ENCODE measurements at places on chromosomes 7 and 10.

DNA sequence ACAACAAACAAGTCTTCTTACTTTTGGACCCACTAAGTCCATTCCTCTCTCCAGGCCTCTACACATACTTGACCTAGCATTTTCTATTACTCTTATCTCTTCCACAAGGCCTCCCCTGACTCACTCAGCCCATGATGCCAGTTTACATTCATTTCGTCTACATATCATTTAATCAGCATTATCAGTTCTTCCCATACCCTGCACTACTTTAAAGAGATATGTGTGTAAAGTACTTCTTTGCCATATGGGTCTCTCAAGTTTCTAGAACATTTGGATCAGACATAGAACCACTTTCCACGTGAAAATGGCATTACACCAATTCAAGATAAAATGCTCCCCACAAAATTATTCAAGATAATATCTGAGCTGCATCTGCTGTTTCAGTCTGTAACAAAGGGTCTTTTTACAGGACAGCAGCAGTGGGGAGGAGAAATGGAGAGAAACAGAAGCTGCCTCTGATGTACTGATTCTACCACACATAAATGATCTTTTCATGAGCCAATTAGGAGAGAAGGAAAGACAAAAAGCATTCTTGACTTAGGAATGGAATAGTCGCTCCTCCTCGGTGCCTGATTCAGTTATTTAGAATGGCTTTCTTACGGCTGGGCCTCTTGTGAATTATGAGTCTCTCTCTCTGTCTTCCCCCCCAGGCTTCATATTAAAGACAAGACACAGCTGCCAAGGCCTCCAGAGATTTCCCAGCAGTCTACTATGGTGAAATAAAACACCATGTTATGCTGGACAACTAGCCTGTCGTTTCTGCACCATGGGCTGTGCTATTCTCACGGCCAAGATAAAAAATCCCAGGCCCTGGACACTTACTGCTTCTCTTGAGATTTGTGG lies 46.9 kb upstream of the SEPTIN7 start:
- no peaks in the 10 kb centered on the region for H3K4me1 ChIP-seq
- no peaks in the 10 kb centered on the region for H3K27me3 ChIP-seq
- no peak for DNase-seq
- no peak overlapping the region for H3K27ac ChIP-seq
- no peak overlapping the region for H3K4me3 ChIP-seq

DNA sequence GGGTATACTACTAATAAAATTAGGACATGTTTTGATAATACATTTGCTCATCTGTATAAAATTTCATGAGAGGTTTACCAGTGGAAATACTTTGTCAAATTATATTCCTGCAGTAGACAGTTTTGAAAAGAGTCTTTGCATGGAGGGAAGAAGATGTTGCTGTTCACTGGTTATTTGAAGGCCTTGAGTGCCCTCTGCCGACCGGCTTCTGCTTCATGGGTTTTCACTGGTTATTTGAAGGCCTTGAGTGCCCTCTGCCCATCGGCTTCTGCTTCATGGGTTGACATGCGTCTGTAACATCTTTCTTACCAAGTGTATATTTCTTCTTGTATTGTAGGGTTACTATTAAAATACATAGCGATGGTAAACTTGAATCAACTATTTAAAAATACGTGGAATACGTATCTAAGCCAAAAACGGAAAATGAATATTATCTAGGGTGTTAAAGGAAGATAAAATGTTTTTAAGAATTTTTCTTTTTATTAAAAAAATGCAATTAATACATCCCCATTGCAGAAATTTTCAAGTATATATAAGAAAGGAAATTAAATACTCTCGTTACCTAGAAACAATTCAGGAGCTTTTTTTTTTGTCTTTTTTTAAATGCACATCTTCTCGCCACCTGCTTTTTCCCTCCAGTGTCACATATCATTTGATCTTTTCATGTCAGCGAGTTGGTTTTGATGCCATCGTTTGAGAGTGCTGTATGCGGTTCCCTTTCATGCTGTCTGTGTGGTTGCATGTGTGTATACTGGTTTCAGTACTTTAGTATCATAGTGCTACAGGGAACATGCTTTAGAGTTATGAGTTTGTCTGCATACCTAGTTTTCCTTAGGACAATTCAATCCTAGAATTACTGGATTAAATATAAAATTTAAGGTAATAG lies 73.4 kb downstream of the SHH start:
- H3K4me3 ChIP-seq: no peak overlapping the region
- H3K4me1 ChIP-seq: no peaks in the 10 kb centered on the region
- peaks cover 59% of the 10 kb centered on the region for H3K36me3 ChIP-seq

DNA sequence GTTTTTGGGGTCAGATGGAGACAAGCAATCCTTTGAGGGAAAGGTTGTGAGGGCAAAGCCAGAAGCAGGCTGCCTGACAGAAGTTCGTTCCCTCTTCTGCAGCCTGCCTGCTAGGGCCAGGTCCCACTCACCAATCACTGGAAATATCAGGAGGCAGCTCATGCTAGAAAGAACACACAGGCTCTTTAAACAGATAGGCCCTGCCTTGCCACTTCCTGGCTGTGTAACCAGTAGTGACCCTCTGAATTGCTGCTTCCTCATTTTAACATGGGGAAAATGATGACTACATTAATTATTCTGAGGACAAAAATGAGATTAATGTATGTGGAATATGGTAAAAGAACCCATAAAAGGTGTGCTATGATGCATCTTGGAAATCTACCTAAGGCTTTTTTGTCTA lies 50.5 kb upstream of the MRLN start:
- no peak for DNase-seq
- no peaks in the 10 kb centered on the region for H3K27me3 ChIP-seq
- H3K27ac ChIP-seq: peak overlapping the region; percentile 23
- no peak overlapping the region for H3K4me3 ChIP-seq
- peaks cover 16% of the 10 kb centered on the region for H3K4me1 ChIP-seq

DNA sequence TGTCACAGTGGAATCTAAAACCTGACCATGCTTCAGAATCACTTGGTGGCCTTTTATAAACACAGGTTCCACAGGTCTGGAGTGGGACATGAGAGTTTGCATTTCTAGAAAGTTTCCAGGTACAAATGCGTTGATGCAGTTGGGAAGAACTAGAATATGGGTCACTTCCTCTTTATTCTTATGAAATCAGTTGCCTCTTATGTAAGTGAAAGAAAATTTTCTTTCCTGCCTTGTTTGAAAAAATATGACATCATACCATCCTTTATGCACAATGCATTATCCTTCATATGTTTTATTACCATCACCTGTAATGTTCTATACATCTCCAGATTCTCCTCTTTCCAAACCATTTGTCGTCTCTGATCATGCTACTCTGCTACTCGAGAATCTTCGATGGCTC lies 44.0 kb downstream of the PLXNA4 start:
- no peak overlapping the region for H3K27ac ChIP-seq
- H3K4me1 ChIP-seq: no peaks in the 10 kb centered on the region
- peaks cover 4% of the 10 kb centered on the region for H3K36me3 ChIP-seq
- no peak overlapping the region for H3K4me3 ChIP-seq

DNA sequence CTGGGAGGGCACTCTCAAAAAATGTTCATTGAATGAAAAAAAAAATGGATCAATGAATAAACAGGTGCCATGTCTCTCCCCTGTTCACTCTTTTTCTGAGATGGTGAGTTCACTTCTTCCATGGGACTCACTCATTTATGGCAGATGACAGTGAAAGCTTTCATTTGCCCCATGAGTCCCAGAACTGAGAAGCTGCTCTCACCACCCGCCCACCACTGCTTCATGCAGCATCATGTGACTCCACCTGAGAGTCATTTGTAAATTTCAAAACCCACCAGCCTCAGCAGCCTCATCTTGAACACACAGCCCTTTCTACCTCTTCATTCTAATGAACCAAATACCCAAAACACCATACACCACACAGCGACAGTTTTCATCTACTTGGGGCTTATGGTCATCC lies 64.9 kb downstream of the SCRN1 start:
- H3K4me3 ChIP-seq: no peak overlapping the region
- no peaks in the 10 kb centered on the region for H3K4me1 ChIP-seq
- H3K36me3 ChIP-seq: peaks cover 50% of the 10 kb centered on the region
- no peaks in the 10 kb centered on the region for H3K27me3 ChIP-seq
- no peak for DNase-seq

GRCh38 chr10:98170249-98171117 lies 36.0 kb downstream of the R3HCC1L start:
- DNase-seq: no peak
- H3K27me3 ChIP-seq: no peaks in the 10 kb centered on the region
- no peak overlapping the region for H3K27ac ChIP-seq

GRCh38 chr10:9621216-9621615 lies 1396.5 kb upstream of the CELF2 start:
- no peaks in the 10 kb centered on the region for H3K27me3 ChIP-seq
- no peak for DNase-seq
- no peak overlapping the region for H3K27ac ChIP-seq
- H3K4me1 ChIP-seq: no peaks in the 10 kb centered on the region

DNA sequence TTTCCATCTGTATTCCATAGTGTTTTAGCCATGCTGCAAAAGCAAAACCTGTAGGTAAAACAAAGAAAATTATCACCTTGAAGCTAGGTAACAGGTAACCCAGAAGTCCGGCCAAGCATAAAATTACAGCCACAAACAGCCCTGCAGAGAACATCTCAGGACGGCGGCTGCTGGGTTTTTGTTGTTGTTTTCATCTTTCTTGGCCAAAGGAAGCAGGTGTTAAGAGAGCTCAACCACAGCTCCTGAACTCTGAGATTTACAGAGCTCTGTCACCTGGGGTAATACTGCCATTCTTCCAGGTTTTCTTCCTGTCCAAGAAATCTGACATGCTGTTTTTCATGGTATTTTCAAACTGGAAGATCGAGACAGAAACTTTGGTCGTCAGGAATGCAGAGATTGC lies 847 bp upstream of the SCIN start:
- H3K4me3 ChIP-seq: peak overlapping the region; percentile 51
- peaks cover 8% of the 10 kb centered on the region for H3K4me1 ChIP-seq
- H3K36me3 ChIP-seq: no peaks in the 10 kb centered on the region
- H3K27me3 ChIP-seq: no peaks in the 10 kb centered on the region

DNA sequence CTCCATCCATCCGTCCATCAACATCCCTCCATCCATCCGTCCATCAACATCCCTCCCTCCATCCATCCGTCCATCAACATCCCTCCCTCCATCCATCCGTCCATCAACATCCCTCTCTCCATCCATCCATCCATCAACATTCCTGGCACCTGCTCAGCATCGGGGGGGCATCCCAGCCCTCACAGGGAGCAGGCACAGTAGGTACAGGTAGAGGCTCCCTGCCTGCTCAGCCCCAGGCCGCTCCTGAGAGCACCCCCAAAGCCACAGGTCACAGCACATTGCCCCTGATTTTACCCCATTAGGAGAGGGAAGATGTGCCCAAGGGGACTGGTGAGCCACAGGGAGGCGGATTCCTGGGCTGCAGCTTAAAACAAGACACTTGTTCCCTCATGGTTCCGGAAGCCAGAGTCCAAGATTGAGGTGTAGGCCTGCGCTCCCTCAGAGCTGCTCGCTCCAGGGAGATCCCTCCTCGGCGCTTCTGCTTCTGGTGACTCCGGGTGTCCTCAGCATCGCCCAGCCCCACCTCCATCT lies 21.1 kb upstream of the CFAP46 start:
- H3K4me1 ChIP-seq: peaks cover 2% of the 10 kb centered on the region
- no peak overlapping the region for H3K4me3 ChIP-seq
- no peak for DNase-seq
- no peak overlapping the region for H3K27ac ChIP-seq
- H3K36me3 ChIP-seq: no peaks in the 10 kb centered on the region
- no peaks in the 10 kb centered on the region for H3K27me3 ChIP-seq

- H3K4me3 ChIP-seq: no peak overlapping the region
- H3K27ac ChIP-seq: no peak overlapping the region
- no peaks in the 10 kb centered on the region for H3K36me3 ChIP-seq
- H3K27me3 ChIP-seq: no peaks in the 10 kb centered on the region
- no peak for DNase-seq
Observed at GRCh38 chr10:30294476-30295240, 54.4 kb downstream of the MTPAP start.

DNA sequence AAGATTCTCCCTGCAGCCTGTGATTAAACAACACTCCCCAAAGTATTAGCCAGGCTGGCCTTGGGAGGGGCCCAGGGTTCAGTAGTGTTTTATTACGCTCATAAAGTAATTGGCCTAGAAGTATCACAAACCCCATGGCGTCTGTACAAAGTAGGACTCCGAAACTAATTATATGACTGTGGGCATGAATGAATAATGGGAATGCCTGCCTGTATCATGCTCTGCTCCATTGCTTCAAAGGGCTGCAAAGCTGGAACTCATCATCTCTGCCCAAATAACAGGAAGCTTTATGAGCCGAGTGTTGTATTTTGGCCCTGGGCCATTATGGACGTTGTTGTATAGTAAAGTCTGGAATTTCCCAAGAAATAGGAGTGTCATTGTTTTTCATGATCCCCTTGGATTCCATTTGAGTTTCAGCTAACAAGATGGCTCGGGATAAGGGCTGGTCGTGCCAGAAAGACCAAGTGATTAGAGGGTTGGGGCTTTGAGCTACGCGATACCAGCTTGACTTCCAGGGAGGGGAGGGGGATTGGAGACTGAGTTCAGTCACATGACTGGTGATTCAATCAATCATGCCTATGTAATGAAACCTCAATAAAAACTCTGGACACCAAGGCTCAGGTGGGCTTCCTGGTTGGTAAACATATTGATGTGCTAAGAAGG lies 65.3 kb upstream of the NPTX2 start:
- no peak for DNase-seq
- H3K36me3 ChIP-seq: no peaks in the 10 kb centered on the region

GRCh38 chr7:93245525-93246432 lies 13.6 kb downstream of the VPS50 start:
- H3K36me3 ChIP-seq: no peaks in the 10 kb centered on the region
- no peak overlapping the region for H3K27ac ChIP-seq
- H3K27me3 ChIP-seq: no peaks in the 10 kb centered on the region
- DNase-seq: no peak
- H3K4me3 ChIP-seq: no peak overlapping the region

- H3K36me3 ChIP-seq: no peaks in the 10 kb centered on the region
- DNase-seq: no peak
- H3K27me3 ChIP-seq: no peaks in the 10 kb centered on the region
- H3K27ac ChIP-seq: peak overlapping the region; percentile 52
- peak overlapping the region; percentile 87 for H3K4me3 ChIP-seq
- H3K4me1 ChIP-seq: peaks cover 4% of the 10 kb centered on the region
Observed at GRCh38 chr10:132332433-132332754, 401 bp downstream of the LRRC27 start.

DNA sequence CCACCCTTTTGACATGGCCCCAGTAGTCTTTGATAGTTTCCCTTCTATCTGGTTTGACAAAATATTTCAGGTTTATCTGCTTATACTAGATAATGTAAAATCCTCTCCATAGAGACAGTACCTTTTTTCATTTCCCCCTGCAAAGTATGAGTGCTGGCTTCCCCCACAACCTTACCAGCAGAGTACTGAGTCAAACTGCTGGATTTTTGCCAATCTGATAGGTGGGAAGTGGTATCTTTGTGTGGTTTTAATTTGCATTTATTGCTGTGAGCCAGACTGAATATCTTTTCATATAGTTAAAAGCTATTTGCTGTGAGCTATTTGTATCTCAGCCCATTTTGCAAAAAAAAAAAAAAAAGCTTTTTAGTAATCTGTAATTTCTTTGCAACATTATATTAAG lies 32.1 kb upstream of the HECTD2 start:
- H3K27ac ChIP-seq: no peak overlapping the region
- no peaks in the 10 kb centered on the region for H3K4me1 ChIP-seq
- no peaks in the 10 kb centered on the region for H3K27me3 ChIP-seq

GRCh38 chr10:124732931-124733570 lies 11.1 kb downstream of the FAM53B start:
- peaks cover 41% of the 10 kb centered on the region for H3K4me1 ChIP-seq
- H3K27ac ChIP-seq: peak overlapping the region; percentile 87
- H3K4me3 ChIP-seq: peak overlapping the region; percentile 29
- no peaks in the 10 kb centered on the region for H3K36me3 ChIP-seq

- no peaks in the 10 kb centered on the region for H3K36me3 ChIP-seq
- H3K4me1 ChIP-seq: peaks cover 11% of the 10 kb centered on the region
- no peak overlapping the region for H3K27ac ChIP-seq
- peak overlapping the region; percentile 43 for H3K4me3 ChIP-seq
- no peak for DNase-seq
Observed at GRCh38 chr10:101230183-101230917, 1.1 kb upstream of the LBX1 start.

All from ascending aorta (tissue), 2 donors.